Stimulated activated CD4-positive, alpha-beta T cell treated with anti-CD3 and anti-CD28 coated beads, TNF-alpha, amount 100 ng/mL, for 48 hours (primary cell): ENCODE measurements at places on chromosomes 16 and 17.

DNA sequence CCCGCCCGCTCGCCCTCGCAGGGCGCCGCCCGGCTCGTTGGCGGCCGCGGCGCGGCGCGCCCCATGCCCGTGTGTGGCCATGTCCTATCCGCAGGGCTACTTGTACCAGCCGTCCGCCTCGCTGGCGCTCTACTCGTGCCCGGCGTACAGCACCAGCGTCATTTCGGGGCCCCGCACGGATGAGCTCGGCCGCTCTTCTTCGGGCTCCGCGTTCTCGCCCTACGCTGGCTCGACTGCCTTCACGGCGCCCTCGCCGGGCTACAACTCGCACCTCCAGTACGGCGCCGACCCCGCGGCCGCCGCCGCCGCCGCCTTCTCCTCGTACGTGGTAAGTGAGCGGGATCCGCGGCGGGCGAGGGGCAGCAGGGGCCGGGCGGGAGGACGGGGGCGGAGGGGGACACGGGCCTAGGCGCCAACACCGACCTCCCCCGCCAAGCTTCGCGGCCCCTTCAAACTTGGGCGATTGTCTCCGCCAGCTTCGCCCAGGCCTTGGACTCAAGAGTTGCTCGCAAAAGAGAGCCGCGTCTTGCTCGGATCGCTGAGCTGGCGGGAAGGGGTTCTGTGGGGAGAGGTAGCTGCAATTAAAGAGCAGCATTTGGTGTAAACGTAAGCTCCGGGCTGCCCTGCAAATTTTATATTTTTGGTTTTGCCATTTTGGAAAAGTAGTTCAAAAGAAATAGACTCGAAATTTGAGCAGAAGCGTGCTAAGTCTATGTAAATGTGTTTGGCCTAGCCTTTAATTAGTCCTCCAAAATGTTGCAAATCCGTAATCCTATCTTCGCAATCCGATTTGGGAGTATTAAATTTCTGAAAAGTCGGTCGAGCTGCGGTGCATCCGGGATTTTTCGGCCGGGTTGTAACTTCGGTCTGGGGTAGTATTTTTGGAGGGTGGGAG lies 702 bp downstream of the IRX5 start:
- DNase-seq: no peak

DNA sequence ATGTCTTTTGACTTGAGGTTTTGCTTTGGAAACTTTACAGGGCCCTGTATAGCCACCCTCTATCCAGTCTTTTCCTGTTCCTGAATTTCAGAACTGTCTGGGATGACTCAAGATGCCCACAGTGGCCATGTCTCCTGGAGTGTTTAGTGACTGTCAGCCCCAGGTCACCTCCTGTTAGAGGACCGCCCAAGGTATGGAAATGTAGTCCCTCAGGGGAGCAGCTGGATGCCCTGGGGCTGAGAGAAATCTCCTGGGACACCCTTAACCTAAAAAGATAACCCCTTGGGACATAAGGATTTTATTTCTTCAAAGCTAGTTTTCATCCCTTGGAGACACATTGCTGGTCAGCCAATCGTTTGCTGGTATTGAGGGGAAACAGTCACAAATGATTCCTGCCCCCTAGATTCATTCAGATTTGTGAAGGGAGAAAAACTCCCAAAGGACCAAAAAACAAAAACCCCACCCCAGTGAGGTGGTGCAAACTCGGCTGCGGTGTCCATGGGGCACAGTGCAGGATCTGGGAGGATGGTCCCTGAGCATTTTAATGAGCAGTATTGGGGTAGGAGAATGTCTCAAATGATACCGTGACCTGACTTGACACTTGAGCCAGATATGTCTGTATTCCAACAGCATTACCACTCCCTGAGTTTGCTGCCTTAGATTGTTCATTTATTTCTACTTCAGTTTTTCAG lies 1.7 kb downstream of the ZNF267 start:
- DNase-seq: no peak

DNA sequence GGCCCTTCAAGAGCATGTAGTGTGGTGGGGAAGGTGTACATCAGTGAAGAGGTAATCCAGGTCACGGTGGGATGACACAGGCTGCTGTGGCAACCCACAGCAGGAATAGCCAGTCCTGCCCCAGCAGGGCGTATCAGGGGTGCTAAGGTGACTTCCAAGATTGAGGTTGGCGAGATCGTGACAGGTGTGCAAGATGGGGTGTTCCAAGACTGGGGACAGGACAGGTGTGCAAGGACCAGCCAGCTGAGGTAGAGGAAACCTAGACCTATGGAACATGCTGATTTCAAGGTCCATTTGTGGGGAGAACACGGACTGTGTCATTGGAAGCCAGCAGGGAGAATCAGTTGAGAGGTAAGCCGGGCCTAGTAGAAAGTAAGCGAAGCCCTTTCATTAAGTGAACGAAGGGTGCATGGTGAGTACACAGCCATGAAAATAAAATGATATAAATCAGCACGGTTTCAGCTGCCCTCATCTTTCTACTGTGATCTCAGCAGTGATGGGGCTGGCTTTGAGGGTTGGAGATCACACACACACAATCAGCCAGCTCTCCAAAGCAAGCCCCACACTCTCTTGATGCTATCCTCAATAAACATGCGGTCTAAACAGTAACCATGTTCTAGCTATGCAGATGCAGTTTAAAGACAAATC lies 497.0 kb downstream of the WWOX start:
- no peak for DNase-seq

DNA sequence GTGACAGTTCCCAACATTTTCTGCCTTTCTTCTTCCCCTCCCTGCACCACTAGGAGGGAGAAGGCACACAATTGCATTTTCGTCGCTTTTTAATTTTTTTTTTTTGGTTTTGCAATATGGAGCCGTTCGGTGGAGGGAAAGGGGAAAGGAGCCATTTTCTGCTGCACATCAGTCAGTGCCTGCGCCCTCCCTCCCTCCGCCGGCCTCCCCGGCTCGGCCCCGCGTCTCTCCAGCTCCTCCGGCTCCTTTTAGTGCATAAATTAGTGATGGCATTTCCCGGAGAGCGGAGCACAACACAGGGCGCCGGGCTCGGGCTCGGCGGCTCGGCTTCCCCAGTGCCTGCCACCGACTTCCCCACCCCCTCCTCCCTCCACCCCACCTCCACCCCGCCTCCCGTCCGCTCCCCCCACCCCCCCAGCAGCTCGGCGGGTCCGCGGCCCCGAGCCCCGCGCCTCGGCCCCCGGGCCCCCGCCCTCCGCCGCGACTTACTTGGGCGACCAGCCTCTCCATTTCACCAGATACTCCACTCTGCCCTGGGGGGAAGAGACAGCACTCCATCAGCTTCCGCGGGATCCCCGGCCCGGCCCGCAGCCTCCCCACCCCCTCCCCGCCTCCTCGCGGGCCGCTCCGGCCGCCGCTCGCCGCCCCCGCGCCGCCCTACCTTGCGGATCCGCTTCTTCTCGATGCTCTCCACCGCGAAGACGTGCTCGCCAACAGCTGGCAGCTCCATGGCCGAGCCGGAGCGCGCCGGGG lies 542 bp downstream of the CBX4 start:
- DNase-seq: no peak

- no peak for DNase-seq
Observed at GRCh38 chr16:51876934-51877333, 670.0 kb downstream of the TOX3 start.

DNA sequence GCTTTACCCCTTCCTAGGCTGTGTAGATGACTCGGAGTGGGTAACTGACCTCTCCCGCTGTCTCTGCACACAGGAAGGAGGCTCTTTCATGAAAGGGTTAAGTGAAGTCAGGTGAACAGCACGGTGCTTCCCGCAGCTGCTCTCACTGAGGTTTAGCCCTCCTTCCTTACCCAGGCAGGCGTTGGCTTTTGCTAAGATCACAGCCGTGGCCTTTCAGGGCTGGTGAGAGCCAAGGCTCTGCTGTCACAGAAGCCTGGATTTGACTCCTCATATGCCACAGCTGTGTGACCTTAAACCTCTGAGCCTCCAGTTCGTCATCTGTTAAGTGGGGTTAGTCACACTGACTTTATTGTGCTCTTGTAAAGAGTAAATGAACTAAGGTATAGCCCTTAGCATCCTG lies 90.9 kb upstream of the PLCG2 start:
- DNase-seq: peak; percentile 12
